ENCODE measurements at places on chromosomes 4 and X. TPM values are rescaled to one million over a fixed set of nuclear protein-coding genes. Genes with fewer than 3 reads are reported as not detected.

GRCh38 chr4:106336618-106337017 is 20.3 kb downstream of the AIMP1 start:
- H3K27me3 ChIP-seq = no peaks in the 10 kb centered on the region
- H3K27ac ChIP-seq = no peak overlapping the region
- peaks cover 45% of the 10 kb centered on the region for H3K4me1 ChIP-seq
- DNase-seq = no peak

DNA sequence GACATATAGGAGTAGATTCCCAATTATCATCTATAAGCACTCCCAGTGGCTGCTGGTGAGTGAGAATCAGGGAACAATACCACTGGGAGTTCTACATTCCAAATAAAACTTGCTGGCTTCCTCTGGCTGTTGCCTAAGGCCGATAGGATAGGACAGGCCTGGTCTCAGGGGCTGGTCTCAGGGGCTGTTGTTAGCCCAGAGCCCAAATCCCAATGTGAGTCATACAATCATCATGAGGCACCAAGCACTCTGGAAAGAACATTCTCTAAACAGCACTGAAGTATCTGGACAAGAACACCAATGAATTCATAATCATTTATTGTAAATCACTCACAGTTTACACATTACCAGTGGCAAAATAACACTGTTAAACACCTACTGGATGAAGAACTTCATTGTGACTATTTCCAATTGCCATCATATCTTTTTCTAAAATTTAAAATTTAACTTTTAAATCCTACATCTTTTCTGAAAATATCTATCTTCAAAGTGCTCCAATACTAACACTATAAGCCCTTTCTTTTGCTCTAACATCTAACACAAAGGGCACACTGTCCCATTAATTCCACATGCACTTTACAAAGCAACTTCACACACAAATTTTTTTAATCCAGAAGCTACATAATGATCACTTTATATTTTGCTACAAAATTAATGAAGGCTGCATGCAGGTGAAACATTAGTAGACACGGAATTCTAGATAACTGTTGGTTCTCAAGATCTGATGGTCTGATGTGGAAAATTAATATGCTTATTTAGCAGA is 67.6 kb upstream of the TMEM150C start:
- H3K27ac ChIP-seq = no peak overlapping the region
- no peak for DNase-seq
- no peak overlapping the region for H3K4me3 ChIP-seq
- H3K36me3 ChIP-seq = peaks cover 28% of the 10 kb centered on the region
- no peaks in the 10 kb centered on the region for H3K27me3 ChIP-seq
- H3K4me1 ChIP-seq = no peaks in the 10 kb centered on the region

GRCh38 chr4:38980903-38981676 is 51.1 kb downstream of the TMEM156 start:
- no peak for DNase-seq
- peaks cover 18% of the 10 kb centered on the region for H3K36me3 ChIP-seq
- H3K4me1 ChIP-seq = no peaks in the 10 kb centered on the region

The TGIF2LX gene
- polyA plus RNA-seq = not detected

The SASH3 gene
- 270 TPM for polyA plus RNA-seq

The GIMD1 gene
- polyA plus RNA-seq = not detected

The CDKL2 gene
- polyA plus RNA-seq = 0.08 TPM
